NCI-H1417 (cell line): ENCODE measurements at places on chromosomes 16 and 17.

DNA sequence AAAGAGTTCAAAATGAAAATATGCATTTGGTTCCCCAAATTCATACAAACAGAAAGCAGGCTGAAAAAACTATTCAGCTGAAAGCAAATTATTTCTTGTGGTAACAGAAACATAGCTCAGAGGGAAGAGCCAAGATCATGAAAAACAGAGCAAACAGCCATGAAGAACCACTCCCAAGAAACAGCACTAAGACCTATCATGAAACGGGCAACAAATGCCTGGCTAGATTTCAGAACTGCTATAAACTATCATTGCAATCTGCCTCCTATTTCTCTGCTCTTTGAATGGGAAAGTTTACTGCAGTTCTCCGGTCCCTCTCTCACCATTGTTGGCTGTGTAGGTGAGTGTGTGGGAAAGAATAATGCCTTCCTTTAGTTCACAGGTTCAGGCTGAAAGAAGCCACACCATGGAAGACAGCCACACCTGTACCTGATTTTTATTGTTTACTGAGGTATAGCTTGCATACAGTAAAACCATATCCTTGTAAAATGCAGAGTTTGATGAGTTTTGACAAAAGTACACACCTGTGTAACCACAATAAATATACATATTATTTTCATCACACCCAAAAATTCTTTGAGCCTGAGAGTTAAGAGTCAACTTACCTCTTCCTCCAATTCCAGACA, 48.2 kb downstream of the CEP112 start:
- DNase-seq: no peak

GRCh38 chr17:48995974-48996721, 1.0 kb upstream of the IGF2BP1 start:
- DNase-seq: peak; percentile 83

DNA sequence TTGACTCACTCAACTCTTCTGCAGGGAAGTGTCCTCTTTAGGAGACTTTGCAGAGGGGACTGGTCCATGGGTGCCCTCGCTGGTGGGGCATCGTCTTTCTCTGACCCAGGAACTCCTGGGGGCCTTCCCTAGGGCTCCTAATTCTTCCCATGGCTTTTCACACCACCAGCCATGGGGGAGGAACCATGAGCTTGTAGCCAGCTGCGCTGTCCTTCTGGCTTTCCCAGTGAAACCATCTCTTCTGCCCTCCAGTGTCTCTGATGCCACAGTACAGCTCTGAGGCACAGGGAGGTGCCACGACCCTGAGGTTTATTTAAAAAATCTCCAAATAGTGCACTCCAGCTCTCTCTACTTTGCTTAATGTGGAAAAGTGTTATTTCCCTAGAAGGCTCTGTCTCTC, 78.6 kb downstream of the SDR42E1 start:
- DNase-seq: no peak

GRCh38 chr16:66942981-66943380, 7.7 kb downstream of the CES2 start:
- no peak for DNase-seq

DNA sequence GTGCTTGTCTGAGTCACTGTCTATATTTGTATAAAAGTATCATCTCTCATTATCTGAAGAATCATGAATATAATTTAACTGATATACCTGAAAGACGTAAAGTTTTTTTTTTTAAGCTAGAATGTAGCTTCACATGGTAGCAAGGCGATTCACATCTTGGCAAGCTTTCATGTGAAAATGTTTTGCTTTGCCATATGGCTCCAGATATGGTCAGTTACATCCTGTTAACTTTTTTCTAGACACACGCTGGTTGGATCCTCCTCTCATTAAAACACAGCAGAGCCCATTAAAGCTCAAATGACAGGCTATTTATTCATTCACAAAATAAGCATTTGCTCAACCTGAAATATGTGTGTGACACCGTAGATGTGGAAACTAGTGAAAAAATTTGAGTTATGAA, 412.8 kb downstream of the KIF2B start:
- no peak for DNase-seq

DNA sequence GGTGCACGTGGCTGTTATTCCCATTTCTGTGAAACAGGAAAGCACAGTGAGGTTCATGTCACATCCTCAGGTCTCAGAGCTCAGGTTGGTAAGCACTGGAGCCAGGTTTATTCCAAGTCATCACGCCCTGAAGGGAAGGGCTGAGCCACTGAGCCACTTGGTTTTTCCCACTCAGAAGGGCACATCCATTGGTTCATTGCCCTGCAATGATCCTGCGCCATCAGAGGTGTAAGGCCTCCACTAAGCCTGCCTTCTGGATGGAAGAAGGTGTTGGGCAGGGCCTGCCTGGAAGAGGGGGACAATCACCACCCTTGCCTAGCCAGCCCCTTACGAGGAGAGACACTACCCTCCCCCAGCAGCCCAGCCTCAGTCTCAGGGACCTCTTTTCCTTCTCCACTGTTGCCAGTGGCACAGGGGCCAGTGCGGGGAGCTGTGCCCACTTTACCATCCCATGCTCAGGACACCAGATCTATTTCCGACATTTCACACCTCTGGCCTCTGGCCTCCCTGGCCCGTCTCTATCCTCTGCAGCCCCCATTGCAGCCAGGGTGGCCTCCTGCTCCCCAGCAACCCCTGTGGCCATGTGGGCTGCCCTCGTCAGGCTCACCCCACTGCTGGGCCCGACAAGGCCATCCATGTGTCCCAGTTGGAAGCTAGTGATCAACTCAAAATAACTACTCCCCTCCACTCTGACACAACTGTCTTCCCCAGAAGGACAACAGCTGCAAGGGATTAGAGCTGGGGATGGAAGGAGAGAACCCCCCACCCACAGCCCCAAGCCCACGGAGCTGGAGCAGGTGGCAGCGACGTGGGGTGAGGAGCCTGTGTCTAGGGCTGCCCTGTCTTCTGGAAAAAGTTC, 29.9 kb downstream of the CFAP20 start:
- no peak for DNase-seq

- no peak for DNase-seq
These were observed 11.4 kb downstream of the LIMD2 start for GRCh38 chr17:63688396-63689020.

GRCh38 chr16:67767953-67768352, 38.4 kb downstream of the RANBP10 start:
- DNase-seq: no peak

DNA sequence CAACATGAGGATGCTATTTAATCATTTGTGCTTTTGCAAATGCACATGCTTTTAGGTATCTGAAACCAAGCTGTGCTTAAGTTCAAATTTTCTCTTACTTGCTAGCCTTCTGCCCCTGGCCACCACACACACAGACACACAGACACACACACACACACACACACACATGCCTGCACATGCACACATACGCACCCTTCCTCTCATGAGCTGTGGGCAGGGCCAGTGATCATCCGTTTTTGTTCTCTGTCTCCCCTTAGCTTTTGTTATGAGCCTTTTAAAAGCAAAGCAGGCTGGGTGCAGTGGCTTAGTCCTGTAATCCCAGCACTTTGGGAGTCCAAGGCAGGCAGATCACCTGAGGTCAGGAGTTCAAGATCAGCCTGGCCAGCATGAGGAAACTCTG, 34.2 kb downstream of the CD300LF start:
- no peak for DNase-seq

DNA sequence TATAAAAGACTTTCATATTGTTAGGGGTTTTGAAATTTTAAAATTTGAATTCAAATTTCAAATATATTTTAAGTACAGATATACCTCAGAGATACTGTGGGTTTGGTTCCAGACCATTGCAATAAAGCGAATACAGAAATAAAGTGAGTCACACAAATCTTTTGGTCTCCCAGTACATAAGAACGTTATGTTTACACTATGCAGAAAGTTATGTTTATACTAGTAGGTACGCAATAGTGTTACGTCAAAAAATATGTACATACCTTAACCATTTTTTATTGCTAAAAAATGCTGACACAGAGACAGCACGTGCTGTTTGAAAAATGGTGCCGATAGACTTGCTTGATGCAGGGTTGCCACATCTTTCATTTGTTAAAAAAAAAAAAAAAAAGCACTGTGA, 19.7 kb downstream of the NUP88 start:
- DNase-seq: no peak

DNA sequence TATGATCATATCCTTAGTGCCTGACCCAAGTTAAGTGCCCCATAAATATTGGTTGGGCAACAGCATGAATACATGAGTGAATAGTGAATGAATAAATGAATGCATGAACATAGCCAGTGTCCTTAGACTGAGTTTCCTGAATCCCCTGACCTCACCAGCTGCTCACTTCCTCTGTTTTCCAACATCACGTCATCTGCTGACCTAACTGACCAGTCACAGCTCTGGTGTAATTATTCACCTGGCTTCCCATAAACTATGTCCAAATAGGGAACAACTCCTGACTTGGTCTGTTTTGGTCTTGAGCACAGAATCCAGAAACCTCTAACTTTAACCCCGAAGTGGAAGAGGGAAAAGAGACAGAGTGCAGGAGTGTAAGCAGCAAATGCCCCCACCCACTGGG, 83.4 kb downstream of the ASIC2 start:
- no peak for DNase-seq

DNA sequence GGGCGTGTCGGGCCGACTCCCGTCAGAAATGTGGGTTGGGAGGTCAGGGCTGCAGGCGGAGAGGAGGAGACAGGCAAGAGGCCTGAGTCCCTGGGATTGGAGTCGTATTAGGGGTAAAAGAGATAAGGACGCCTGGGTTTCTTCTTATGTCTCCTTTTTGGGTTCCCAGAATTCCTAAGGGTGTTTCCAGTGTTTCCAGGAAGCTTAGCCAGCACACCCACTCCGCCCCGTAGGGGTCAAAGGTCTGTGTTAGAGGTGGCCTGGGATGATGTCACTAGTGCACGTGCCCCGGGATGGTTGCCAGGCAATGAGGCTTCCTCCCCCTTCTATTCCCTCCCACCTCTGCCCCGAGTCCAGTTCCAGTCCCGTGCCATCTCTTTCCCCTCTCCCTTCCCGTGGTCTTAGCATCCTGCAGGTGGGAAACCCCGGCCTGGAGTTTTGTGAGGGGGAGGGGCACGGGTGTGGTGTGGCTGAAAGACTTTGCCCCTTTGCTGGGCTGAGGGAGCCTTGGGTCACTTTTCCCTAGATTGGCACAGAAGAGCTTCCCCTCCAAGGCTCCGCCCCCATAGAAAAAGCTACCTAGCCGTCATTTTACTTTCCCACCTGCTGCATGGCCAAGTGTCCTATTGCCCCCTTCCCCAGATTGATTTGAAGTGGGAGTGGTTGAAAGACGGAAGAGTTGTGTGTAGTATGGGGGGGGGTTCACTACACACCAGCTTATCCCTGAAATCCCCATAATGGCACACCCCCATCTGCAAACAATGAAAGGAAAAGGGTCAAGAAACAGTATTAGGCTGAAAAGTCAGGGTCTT, 2.8 kb downstream of the KDM6B start:
- peak; percentile 95 for DNase-seq

DNA sequence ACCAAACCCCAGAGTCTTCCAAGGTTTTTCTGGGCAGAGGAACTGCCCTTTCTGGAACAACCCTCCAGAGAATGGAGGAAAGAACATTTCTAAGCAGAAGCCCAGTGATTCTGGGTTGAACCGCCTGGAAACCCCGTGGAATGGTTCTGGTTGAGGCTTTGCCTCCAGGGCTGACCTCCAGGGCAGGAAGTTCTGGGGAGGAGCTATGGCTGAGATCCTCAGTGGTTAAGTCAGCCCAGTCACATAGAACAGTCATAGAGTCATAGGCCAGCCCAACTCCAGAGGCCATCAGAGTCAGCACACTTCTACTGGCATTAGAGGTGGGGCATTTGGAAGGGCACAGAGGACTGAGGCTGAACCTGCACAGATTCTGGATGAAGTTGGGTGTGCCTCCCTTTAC, 65.9 kb downstream of the SPACA3 start:
- no peak for DNase-seq

- DNase-seq: no peak
These were observed 174.8 kb downstream of the RPTOR start for GRCh38 chr17:80719449-80719848.

GRCh38 chr16:80277182-80277581, 263.6 kb upstream of the DYNLRB2 start:
- no peak for DNase-seq
